ENCODE measurements at places on chromosomes 3 and 15. TPM values are rescaled to one million over a fixed set of nuclear protein-coding genes. Genes with fewer than 3 reads are reported as not detected.

The CPA3 gene
- not detected for total RNA-seq

The ISLR2 gene
- total RNA-seq = 0.14 TPM

The C15orf61 gene
- total RNA-seq = 5.1 TPM

The ANKRD63 gene
- 104 TPM for total RNA-seq

The CASR gene
- 0.06 TPM for total RNA-seq

The ZNF501 gene
- 11.5 TPM for total RNA-seq

The RMDN3 gene
- 21.1 TPM for total RNA-seq

The PLA2G4E gene
- total RNA-seq = 0.06 TPM

The SACM1L gene
- 15.7 TPM for total RNA-seq

The STRIT1 gene
- total RNA-seq = not detected

The NR2E3 gene
- 0.09 TPM for total RNA-seq

The TPRG1 gene
- total RNA-seq = 0.48 TPM

The GOLGA8S gene
- total RNA-seq = not detected

The CCDC191 gene
- total RNA-seq = 5.4 TPM

The DUOXA2 gene
- not detected for total RNA-seq

The B3GNT5 gene
- total RNA-seq = 0.69 TPM

- no peak for DNase-seq
These were observed 28.6 kb upstream of the TLE3 start for GRCh38 chr15:70126362-70126761.

- peak; percentile 11 for DNase-seq
These were observed 8.6 kb downstream of the SPG11 start for GRCh38 chr15:44654858-44655257.

GRCh38 chr3:79604681-79605080 lies 163.1 kb downstream of the ROBO1 start:
- no peak for DNase-seq

GRCh38 chr3:143849854-143850549 lies 1.7 kb upstream of the SLC9A9 start:
- peak; percentile 91 for DNase-seq

GRCh38 chr15:64651601-64652191 lies 123.7 kb downstream of the RBPMS2 start:
- no peak for DNase-seq

GRCh38 chr15:49986326-49986725 lies 132.7 kb downstream of the ATP8B4 start:
- DNase-seq = no peak

DNA sequence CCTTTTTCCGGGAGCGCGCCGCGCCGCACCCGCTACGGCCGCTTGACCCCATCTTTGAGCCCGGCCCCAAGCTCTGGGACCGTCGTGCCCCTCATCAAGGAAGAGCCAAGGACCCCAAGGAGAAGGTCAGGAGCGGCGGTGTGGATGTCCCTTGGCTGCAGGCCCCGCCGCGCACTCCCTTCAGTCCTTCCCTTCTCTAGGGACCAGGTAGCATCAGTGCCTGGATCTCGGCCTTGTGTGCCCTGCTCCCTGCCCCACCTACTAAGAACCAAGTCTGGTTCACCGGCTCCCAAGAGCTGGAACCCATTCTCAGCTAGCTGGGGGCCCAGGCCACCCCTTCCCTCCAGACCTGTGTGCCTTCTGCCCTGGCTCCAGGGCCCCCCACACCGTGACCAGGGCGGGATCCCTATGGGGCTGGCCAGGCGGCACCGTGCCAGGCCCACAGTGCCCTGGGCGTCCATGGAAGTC lies 69.3 kb upstream of the CGNL1 start:
- no peak for DNase-seq

DNA sequence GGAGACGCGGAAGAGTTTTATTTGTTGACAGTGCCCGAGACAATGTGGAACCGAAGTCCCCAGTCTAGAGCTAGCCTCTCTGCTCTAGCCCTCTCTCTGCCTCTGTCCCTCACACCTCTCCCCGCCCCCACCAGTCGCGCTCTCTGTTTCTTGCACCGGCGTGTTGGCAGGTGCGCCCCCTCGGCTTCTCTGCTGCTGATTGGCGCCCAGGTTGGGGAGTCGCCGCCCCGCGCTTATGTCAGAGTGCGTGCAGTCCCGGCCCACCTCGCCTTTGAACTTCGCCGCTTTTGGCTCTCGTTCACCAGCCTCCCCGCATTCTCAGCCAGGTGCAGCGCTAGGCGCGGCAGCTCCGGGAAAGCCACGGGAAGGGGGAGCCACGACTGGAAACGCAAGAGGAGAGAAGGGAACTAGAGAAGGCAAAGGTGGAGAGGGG lies at the start of gene SOX14:
TSS of gene SOX14 (plus strand) at position 315 of the 433 bp plus-strand sequence. CDS start 470 bp downstream, outside the sequence.
- DNase-seq = peak; percentile 52

DNA sequence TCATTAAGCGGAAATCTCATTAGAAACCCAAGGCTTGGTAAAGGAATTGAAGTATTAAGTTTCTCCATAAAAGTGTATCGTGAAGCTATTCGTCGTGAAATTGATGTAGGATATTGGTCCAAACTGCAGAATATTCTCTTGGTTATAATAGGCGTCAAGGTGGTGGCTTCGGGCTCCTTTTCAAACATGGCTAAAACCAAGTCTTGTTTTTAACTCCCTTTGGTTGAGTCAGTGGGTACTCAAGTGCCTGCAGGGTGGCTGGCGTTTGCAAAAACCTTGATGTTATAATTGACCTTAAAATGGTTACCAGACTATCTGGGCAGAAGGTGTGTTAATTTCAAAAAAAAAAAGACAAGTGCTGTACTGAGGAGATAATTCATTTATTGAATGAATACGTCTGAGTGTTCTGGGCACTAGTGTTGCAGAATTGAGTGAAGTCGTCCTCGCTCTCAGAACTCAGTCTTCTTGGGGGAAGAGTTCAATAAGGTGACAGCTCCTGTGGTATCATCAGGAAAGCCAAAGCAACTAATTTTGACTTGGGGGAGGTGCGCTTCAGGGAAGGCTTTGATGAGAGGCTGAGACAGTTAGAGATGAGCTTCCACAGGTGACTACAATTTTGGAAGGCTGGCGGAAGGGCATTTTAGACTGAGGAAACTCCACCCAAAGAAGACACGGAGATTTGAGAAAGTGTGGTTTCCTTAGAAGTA lies 1.5 kb downstream of the UBE2Q2 start:
- DNase-seq = no peak

DNA sequence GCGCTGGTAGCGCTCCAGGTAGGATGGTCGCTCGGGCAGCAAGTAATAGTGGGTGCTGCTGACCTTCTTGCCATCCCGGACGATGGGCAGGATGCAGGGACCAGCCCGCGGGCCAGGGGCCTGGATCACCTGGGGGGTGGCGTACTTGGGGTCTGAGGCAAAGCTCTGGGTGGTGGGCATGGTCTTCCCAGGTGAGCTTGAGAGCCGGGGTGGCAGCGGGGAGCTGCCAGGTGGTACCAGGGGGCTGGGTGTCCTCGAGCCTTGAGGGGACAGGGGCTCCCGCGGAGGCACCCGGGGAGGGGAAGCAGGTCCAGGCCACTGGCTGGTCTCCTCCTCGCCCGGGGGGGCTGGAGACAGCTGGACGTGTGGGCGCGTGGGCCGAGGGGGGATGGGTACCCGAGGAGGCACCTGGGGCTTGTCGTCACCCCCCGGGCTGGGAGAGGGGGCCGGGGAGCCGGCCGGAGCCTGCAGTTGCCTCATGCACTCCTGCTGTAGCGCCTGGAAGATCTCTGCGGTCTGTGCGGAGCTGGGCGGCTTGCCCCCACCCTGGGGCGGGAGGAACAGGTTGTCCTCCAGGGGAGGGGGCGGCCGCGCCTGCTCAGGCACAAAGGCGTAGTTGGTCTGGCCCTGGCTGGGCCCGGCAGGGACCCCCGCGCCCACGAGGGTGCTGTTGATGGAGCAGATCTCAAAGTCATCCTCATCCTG lies 40.6 kb downstream of the TNK2 start:
- no peak for DNase-seq

- no peak for DNase-seq
These were observed 51.1 kb downstream of the POMGNT2 start for GRCh38 chr3:43054754-43055153.

GRCh38 chr15:63134245-63134985 lies 12.8 kb downstream of the LACTB start:
- no peak for DNase-seq

GRCh38 chr3:150613709-150614480 lies 10.8 kb downstream of the SELENOT start:
- no peak for DNase-seq

GRCh38 chr15:67998599-67999133 lies 55.4 kb upstream of the PIAS1 start:
- DNase-seq = no peak

GRCh38 chr3:137770835-137771399 lies 6.8 kb downstream of the SOX14 start:
- no peak for DNase-seq

GRCh38 chr15:55827955-55828354 lies 85.0 kb upstream of the PRTG start:
- DNase-seq = no peak

GRCh38 chr15:65902373-65902772 lies 33.1 kb downstream of the RAB11A start:
- no peak for DNase-seq

DNA sequence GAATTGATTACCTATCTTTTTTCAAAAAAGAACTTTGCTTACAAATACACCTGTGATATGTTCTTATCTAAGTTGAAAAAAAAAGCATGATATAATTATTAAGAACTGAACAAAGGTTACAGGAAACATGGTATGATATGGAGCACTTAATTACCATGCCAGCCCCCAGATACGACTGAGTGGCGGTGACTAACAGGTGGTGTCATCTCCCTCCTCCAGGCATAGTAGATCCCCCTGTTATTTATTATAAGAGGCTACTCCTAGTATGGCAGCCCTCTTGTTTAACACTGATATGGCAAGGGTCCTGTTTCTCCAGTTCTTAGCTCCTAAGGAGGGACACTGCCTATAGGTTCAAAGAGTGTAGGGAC lies 31.0 kb upstream of the TM4SF4 start:
- DNase-seq = no peak

DNA sequence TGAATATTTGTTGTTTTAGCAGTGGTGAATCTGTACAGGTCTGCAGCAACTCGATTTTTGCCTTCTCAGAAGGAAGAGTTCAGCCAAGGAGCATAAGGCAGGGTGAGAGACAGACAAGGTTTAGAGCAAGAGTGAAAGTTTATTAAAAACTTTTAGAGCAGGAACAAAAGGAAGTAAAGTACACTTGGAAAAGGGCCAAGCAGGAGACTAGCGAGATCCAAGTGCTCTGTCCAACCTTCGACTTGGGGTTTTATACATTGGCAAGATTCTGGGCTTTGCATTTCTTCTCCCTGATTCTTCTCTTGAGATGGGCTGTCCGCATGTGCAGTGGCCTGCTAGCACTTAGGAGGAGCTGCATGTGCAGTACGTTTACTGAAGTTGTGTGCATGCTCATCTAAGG lies 46.7 kb upstream of the AADACL2 start:
- peak; percentile 37 for DNase-seq

- DNase-seq = no peak
These were observed 3.8 kb upstream of the KATNBL1 start for GRCh38 chr15:34213690-34214089.

All from cardiac muscle cell (in vitro differentiated cells and primary cell).